ENCODE measurements at places on chromosomes 5 and 9.

DNA sequence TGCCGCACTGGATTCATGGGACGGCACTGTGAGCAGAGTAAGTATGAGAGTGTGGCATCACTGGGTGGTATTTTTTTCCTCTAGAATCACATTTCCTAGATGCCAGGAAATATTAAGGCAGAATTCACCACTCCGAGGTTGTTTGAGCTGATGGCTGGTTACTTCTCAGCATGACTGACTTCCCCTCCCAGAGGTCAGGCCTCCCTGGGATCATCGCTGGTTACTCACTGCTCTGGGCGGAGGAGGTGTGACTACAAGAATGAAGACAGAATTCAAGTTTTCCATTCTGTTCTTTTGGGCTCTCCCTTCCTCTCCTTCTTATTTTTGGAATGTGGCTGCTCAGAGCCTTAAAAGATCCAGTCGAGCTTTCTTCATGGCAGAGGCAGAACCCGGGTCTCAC is 76.6 kb upstream of the PRRC1 start:
- no peak for DNase-seq

DNA sequence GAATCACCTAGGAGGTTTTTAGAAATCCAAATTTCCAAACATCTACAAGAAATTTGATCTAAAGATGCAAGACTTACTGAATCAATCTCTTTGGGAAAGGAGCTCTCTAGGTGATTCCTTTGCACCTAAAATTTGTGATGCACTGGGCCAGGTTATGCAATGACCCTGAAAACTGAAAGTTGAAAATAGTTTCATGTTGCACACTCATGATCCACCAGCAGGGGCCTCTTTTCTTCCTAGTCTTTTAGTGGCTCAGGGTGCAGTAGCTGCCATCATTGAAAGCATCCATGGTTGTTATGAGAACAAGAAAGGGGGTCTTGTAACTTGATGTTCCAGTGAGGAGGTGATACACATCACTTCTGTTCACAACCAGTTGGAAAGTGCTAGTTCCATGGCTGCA is 486.8 kb downstream of the PSAT1 start:
- no peak for DNase-seq

DNA sequence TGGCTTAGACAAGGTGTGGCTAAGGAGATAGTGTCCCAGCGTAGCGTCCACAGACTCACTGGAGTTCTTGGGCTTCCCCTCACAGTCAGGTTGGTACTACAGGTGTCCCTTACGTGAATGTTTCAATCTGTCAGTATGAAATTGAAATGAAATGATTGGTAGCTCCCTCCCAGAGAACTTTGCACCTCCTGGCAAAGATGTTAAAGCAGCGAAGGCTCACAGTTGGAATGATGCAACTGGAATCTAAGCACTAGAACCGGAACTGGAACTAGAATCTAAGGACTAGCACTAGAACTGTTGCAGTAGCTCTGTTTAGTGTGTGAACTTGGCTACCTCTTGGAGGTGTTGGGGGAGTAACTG is 1.1 kb downstream of the SLC31A1 start:
- no peak for DNase-seq

- DNase-seq, result no peak
These were observed 68.1 kb upstream of the GRAMD2B start for GRCh38 chr5:126354858-126355731.

DNA sequence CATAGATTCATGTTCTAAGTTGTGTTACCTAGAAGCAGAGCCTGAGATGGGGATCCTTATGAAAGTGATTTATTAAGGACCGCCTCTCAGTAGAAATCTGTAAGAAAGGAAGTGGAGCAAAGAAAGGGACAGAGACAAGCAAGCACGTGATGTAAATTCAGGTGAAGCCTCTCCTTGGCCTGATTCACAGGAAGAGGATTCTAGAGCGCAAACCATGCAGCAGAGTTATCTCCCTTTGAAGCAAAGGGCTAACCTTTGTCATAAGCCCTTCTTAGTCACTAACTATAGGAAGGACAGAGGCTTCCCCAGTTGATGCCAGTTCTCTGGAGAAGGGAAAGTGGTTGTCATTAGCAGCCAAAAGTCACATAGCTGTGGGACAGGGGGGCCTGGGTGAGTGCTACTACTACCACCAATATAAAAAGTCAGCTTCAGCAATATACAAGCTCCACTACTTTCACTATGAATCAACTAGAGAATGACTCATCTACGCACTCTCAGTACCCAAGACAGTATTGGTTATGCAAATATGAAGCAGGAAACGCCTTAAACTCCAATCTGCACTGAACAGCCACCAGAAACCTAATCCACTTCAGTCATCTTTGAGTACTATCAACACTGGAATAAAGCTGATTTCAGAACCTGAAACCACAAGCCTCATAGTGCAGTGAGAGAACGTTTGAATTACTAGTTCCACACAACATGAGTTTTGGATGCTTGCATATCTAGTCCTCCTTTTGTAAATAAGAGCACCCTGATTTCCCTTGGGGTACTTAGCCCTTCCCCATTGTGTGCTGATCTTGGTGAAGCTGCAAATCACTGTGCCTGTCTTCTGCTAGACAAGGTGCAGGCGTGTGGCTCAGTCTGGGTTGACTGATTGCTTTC is 162.7 kb downstream of the ZNF608 start:
- DNase-seq, result no peak

DNA sequence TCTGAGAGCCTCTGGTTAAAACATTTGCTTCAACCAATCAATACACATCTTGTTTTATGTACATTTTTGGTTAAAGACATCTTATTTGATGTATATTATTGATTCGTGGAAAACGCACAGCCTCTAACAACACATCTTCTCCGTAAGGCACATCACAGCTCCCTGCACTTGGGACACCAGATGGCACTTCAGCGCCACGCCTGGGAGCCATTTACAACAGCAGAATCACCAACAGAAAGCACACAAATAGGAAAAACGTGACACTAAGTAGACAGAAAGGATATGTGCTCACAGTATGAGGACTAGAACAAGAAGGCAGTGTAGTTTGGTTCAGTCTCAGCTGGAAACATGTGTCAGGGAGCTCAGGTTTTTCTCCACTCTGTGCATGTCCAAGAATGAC is 199.7 kb downstream of the ROR2 start:
- no peak for DNase-seq

DNA sequence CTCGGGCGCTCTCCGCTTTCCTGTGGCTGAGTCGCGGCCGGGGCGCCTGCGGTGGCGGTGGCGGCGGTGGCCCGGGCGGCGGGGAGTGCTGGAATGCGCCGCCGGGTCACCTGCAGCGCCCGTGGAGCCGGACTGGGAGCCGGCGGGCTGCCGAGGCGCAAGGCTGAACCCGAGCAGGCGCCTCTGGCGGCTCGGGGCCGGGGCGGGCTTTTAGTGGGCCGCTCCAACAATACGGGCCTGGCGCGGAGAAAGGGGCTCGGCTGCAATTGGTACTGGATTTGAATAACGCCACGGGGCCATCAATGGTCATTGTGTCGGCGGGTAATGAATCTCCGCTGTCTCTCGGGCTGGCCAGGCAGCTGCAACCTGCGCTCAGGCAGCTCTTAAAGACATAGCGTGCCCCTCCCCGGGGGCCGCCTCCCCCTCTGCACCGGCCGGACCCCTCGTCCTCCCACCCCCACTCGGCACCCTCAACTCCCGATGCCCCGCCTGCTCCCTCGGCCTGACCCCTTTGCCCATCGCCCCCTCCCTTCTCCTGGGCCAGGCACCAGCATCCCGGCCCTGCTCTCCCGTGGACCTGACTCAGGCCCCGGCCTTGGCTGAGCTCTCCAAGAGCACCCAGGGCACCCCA is 22.1 kb downstream of the URM1 start:
- no peak for DNase-seq

GRCh38 chr9:10260501-10260900 is 352.3 kb downstream of the PTPRD start:
- no peak for DNase-seq

DNA sequence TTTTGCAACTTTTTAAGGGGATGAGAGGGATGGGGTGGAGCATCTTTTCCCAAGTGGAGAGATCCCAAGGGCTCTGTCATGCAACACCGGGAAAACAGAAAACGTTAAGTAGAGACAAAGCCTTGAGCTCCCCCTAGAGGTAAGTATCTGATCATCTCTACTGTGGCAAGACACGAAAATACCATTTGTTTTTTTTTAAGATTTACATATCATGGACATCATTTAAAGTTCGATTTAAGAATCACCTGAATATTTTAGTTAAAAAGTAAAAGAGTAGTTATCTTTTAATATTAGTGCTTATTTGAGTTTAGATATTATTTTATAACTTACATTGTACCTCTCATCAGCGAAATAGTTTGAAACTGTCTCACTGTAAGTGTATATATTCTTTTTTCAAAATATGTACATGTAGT is 200.4 kb downstream of the LRRC70 start:
- DNase-seq, result no peak

DNA sequence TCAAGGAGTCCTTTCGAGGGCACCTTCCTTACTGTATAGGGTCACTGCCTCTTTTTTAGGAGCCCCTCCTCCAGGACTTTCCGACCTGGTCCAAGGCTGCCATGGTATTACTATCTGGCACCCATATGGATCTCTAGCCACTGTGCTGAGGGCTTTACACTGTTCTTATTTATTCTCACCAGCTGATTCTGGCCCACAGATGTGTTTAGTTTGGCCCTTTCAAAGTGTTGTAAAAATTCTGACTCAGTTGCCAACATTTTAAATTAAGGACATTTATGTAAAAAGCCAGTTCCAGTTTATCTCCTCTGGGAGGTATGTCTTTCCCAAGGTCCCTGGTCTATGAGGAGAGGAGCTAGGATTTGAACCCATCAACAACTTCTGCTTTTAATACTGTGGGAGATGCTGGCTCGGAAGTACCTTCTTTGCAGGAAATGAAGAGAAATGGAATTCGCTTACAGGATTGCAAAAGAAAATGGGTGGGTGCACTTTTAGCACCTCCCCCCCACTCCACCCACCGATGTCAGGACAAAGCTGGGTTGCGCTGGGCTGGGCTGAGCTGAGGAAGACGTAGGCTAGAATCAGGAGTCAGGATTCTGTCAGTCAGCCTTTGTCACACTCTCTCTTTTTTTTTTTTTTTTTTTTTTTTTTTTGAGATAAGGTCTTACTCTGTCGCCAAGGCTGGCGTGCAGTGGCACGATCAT is 7.8 kb downstream of the JADE2 start:
- DNase-seq, result no peak

DNA sequence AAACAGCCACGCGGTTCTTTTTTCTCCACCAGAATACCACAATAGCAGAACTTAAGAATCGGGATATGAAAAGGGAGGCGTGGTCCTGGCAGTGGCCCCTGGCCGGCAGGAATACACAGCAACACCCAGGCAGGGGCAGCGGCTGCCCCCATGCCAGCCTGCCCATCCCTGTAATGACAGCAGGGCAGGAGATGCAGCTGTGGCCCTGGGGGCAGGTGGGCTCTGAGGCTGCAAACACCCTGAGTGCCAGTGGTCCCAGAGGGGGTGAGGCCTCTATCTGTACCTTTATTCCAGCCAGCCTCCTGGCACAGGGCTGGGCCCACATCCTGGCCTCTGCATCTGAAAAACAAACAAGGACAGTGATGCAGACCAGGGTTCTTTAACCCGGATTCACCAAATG is 12.4 kb downstream of the DIPK1B start:
- DNase-seq, result no peak

DNA sequence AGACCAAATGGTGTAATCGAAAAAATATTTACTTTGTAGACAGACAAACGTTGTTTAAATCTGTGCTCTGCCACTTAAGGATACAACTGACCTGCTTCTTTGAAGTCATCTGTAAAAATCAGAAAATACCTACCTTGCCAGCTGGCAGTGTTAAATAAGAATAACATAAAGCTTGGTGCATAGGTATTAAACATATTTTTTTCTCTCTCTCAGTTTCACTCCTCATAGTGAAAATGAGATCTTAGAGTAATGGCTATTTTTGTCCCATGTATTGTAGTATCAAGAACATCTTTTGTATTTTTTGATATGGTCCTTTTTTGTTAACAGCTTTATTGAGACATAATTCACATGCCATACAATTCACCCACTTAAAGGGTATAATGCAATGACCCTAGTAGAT is 17.9 kb upstream of the RANBP17 start:
- DNase-seq, result no peak

DNA sequence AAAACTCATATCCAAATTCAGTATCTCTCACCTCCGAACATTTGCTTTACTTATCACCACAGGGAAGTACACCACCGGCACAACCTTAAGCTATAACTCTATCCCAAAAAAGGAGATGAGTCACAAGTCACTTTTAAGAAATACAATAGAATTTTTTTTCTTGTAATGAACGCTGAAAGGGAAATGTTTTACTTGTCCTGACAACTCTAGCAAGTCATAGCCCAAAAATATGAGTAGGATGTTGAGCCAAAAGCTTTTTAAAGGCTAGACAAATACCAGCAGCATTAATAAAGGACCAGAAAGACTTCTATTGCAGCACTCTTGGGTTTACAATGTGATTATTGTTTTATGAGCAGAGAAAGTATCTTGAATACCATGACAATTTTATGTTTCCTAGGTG is 147.3 kb upstream of the FST start:
- no peak for DNase-seq

DNA sequence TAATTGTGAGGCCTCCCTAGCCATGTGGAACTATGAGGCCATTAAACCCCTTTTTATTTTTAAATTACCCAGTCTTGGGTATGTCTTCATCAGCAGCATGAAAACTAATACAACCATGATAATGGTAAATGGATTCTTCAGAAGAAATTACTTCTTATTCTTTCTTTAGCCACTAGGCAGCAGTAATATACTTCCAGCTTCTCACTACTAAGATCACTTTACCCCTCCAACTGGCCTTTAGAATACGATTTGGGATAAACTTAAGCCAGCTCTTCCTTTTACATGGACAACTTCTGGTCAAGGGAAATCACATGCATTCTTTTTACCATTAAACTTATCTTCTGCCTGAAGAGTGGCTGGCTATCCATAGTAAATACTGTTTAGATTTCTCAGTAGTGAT is 355.4 kb downstream of the MAN2A1 start:
- no peak for DNase-seq

DNA sequence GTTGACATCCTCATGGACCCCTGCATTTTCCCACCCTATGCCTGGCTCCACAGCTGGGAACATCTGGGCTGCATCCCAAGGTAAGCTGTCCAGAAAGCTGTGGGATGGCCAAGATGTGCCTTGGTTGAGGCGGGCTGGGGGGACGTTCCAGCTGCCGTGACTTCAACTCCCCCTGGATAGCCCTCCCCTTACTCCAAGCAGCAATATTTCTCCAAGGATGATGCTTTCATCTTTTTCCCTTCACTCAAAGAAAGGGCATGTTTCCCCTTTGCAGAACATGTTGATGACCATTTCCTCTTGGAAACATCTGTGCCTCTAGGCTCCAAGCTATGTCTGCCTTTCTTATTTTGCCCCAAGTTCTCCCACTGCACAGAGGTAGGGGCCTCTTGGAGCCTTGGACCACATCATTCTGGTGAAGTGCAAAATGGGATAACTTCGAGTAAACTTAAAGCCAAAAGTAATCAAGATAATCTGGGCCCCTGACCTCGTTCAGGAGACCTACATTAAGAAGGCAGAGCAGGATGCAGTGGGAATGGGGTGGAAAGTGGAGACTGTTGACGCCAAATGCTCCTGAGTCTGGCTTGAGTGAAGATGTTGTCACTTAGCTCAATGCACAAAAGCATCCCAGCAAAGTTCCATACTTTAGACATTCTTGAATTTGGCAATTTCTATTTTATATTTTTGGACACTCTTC is 175.2 kb downstream of the GAS1 start:
- DNase-seq, result no peak

GRCh38 chr9:71819115-71819739 is 50.9 kb upstream of the CEMIP2 start:
- DNase-seq, result peak; percentile 48

Measured in activated CD8-positive, alpha-beta memory T cell treated with anti-CD3 and anti-CD28 coated beads, Interleukin-2, amount 50 U/mL, for 4 hours (primary cell).